ENCODE measurements at places on chromosomes 11 and 22.

GRCh38 chr22:17961446-17961729 lies 63.0 kb downstream of the MICAL3 start:
- no peak for DNase-seq

- peak; percentile 50 for DNase-seq
Measured at GRCh38 chr11:128552783-128553661, 34.3 kb downstream of the ETS1 start.

- no peak for DNase-seq
Measured at GRCh38 chr22:21837248-21837979, 30.0 kb downstream of the MAPK1 start.

GRCh38 chr11:77475206-77475605 lies 1.3 kb upstream of the PAK1 start:
- no peak for DNase-seq

DNA sequence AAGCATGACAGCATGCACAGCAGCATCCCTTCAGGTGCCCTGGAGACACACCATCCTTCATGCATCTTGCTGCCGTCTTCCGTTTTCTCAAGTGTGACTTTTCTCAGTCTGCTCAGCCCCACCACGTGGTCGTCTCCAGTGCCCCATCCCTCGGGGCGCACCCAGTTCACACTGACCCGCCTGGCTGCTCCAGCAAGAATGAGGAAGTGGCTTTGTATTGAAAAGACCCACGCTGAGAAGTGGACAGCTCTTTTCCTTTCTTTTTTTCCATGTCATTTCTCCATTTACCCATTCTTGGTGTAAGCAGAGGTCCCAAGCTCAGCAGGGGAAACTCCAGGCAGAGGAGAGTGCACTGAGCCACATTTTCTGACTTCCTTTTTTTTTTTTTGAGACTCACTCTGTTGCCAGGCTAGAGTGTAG lies 14.5 kb downstream of the SERPINH1 start:
- no peak for DNase-seq

DNA sequence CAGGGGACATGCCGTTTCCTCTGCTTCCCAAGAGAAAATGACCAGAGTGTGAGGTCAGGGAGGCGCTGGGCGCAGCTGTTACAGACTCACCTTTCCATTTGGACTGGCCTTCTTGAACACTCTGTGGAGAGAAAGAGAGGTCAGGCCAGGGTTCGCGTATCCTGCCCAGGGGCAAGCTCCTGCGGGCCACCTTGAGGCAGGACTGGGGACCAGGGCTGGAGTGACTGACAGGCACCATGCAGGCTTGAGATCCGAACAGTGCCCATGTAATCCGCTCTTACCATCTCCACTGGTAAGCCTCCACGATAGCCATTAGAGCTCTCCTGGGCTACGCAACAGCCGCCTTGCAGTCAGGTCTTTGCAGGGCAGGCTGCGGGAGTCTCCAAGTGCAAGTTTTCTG lies 49.3 kb downstream of the TPBGL start:
- no peak for DNase-seq

GRCh38 chr11:20134991-20135736 lies 25.1 kb downstream of the DBX1 start:
- no peak for DNase-seq

DNA sequence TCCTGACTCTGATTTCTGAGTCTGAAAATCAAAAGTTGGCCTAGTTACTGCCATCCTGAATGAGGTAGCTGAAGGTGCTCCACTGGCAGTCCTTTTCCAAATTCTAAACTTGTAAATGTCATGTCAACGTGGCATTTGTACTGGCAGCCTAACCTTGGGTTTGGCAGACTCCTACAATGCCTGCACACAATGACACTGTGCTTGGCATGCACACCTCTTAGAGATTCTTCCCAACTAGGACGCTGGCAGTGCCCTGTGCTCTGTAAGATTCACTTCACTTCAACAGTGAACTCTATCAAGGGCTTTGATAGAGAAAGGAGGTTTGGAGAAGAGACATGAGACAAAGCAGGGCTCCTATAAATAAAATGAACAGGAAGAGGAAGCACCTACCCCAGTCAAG lies 21.9 kb upstream of the PPP2R1B start:
- DNase-seq = no peak

GRCh38 chr11:120268686-120269085 lies 28.7 kb downstream of the POU2F3 start:
- DNase-seq = no peak

- no peak for DNase-seq
Measured at GRCh38 chr11:68673991-68674390, 10.4 kb upstream of the GAL start.

DNA sequence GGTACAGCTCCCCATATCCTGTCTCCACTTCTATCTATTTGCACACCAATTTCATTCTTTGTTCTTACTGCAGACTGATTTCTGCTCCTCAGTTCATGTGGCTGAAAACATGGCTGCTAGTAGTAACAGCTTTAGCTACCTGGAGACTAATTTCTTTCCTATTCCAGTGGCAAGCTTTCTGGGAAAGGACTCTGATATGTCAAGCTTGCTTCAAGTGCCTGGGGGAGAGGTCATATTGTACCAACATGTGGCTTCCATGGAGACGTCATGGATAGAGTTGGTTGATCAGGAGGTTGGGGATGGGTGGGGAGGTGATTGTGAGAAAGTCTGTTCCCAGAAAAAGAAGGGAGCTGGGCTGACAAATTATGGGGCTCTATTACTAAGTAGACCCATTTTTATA lies 44.9 kb downstream of the ADM start:
- no peak for DNase-seq

DNA sequence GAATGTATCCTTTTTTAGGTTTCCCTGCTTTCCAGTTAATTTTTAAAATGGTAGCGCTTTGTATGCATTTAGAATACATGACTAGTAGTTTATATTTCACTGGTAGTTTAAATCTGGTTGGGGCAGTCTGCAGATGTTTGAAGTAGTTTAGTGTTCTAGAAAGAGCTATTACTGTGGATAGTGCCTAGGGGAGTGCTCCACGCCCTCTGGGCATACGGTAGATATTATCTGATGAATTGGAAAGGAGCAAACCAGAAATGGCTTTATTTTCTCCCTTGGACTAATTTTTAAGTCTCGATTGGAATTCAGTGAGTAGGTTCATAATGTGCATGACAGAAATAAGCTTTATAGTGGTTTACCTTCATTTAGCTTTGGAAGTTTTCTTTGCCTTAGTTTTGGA lies 86.4 kb upstream of the BIRC3 start:
- DNase-seq = no peak

DNA sequence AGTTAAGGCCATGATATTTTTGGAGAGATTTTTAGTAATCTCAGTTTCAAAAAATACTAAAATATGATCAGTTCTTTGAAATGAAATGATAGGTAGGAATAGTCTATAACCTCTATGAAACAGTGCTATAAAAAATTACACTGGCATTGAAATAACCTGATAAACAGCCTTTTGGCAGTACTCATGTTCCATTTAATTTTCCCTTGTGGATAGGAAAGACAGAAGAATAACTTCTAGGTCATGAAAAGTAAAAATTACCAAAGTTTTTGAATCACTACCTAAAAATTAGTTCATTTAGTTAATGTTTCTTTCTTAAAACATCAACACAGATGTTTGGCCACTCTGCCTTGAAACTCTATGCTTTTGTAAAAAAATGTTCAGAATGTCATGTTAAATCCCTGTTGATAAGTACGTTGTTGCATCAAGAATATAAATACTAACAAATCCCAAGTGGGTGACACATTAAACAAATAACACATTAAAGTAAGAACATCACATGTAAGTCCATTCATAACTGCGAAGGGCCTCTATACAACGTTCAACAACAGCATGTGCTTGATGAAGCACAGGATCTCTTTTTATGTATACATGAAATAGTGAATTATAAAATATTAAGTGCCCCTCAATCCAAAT lies 290.2 kb downstream of the SWAP70 start:
- no peak for DNase-seq

DNA sequence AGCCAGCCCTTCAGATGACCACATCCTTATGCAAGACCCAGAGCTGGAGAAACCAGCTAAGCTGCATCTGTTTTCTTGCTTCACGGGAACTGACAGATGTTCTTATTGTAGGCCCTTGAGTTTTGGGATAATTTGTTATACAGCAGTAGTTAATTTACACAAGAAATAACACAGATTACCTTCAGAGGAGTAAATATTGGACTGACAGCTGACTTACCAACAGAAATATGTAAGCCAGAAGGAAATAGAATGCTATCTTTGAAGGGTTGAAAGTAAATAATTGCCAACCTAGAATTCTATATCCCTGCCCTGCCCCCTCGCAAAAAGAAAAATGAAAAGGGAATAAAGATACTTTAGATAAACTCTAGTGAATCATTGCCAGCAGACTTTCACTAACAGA lies 124.1 kb downstream of the WNT7B start:
- no peak for DNase-seq

DNA sequence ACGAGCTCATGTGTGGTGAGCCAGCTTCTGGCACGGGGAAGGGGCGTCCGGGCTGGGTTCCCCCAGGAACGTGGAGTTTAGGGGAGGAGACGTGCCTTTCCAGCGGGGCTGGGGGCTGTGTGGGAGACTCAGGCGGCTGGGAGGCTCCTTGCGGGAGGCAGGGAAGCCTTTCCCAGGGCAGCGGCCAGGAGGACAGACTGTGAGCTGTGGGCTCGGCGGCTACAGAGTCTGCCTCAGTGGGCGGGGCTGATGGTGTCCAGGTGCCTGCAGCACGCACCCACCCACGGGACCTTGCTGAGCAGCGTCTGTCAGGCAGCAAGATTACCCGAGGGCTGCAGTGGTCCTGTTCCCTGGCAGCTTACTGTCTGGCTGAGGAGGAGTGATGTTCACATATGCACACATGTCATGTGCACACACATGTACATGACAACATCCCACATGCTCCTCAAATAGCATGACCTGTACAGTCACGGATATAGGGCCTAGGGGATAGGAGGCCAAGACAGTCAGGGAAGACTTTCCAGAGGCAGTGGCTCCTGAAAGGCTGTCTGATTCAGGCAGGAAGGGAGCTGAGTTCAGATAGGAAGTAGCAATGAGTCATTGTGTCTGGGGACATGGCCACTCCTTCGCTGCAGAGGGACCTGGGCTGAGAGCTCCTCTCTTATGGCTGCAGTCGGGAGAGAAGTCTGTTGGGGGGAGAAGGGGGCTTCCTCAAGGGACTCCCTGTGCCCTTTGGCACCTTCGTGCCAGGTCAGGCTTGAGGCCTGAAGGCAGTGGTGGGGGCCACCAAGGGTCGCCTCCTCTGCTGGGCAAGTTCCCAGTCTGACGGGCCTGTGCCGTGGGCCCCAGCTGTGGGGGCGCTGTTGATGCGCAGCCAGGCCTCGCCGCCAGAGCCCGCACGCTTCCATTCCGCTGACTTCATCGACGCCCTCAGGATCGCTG lies 23.3 kb upstream of the PPP6R3 start:
- no peak for DNase-seq

All from activated T-cell treated with anti-CD3 and anti-CD28 coated beads, Interleukin-2, amount 50 U/mL, for 48 hours (primary cell).